NCI-H2171 treated with DMSO at 0.1 percent for 48 hours (cell line): ENCODE measurements at places on chromosomes 7 and 10.

GRCh38 chr7:31919678-31920369, 150.4 kb downstream of the PDE1C start:
- no peak for DNase-seq

DNA sequence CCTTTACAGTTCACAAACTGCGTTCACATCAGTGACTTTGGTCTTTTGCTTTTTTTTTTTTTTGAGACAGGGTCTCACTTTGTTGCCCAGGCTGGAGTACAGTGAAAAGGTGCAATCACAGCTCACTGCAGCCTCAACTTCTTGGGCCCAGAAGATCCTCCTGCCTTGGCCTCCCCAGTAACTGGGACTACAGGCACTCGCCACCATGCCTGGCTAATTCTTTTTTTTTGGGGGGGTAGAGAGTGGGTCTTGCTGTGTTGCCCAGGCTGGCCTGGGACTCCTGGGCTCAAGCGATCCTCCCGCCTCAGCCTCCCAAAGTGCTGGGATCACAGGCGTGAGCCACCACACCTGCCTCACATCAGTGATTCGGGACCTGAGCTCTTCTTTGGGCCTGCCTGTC, 35.7 kb upstream of the UNCX start:
- DNase-seq, result no peak

DNA sequence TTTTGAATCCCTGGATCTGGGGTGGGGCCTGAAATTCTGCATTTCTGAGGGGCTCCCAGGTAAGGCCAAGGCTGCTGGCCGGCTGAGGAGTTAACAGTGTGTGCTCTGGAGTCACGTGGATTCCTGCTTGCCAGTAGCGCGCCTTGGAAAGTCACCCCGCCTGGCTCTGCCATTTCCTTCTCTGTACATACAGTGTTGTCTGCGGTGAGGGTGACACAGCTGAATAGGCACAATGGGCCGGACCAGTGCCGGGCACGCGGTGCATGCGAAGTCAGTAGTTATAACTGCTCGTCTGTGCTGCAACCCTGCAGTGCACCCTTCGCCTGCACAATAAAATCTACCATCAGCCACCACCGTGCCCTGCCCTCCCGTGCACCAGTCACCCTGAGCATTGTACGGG, 68.0 kb upstream of the EEPD1 start:
- no peak for DNase-seq

DNA sequence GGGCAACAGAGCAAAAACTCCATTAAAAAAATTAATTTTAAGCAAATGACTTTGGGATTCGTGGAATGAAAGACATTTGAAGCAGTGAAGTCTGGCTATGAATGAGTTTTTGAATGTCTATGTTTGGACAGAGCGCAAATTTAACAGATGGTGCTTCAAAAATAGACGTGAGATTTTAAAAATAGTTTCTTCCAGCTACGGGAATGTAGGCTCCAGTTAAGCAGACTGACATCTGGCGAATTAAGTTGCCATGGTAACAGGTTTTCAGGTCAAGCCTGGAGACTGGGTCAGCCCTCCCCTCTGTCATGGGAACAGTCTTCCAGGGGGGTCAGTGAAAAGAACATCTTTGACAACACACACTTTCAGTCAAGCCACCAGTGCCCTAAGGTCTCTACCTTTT, 62.0 kb downstream of the MYOF start:
- DNase-seq, result peak; percentile 76

DNA sequence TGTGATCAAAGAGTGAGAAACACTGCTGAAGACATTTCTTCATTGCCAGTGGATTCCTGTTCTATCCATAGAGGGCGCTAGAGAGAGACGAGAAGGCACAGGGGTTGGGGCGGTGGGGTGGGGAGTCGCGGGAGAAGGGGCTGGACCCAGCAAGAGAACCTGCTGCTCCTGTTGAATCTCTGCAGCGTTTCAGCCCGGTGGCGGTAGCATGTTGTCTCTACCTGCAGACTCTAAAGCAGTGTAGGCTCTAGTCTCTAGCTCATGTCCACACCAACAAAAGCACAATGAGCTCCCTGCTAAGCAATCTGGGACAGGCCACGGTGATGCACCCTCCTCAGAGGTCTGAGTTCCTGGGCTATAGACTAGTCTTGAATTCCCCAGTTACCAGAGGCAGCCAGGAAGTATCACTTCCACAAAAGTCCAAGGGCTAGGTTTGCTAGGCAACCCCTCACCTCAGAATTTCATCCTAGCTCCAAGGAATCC, 167.7 kb downstream of the DGKB start:
- no peak for DNase-seq

DNA sequence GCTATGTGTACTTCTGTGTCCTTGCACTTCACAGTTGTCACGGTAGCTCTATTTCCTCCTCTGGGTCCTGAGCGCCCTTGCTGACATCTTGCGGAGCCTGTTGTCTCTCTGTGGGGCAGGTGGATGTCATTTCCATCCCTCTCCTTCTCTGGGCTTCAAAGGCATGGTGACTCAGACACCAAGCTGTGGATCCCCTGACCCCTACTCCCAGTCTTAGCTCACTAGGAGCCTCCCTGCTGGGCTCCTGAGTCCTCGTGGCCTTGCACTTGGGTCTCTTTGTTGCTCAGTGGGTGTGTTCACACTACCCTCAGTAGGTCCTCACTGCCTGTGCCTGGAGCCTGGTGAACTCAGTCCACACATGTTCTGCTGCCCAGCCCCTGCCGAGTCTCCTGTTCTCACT, 100.3 kb upstream of the PAX2 start:
- DNase-seq, result no peak

DNA sequence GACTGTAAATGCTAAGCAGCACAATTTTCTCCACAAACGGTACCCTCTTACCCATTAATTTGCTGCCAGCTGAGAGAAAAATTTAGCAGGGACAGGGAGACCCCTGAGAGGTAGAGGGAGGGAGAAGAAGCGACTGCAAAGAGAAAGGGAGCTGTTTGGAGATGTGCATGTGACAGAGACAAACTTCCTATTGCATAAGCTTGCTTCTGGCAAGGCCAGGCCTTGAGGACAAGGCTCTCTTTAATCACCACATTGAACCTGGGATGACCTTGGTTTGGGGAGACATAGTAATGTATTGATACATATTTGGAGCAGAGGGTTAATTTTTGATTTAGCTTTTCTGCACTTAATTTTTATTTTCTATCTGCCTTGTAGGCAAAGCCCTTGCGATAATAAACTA, 31.1 kb upstream of the HIBADH start:
- DNase-seq, result no peak

DNA sequence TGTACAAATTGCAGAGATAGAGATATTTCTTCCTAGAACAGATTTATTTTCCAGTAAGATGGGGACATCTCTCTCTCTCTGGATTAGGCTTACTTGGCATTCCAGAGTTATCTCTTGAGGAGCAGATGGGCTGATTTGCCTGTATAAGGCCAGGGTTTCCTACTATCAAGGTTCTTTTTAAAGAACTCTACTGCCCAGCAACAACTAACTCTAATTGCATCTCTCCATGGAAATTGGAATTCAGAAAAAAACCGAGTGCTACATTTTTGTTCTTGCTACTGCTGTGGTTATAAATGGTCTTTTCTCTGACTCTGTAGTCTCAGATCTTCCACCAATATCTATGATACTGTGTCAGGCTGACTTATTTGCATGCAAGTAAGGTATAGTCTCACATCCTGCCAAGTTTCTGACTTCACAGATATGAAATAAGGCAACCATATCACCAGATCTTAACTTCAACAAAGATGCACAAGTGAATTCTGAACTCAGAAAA, 161.1 kb downstream of the CRPPA start:
- no peak for DNase-seq

DNA sequence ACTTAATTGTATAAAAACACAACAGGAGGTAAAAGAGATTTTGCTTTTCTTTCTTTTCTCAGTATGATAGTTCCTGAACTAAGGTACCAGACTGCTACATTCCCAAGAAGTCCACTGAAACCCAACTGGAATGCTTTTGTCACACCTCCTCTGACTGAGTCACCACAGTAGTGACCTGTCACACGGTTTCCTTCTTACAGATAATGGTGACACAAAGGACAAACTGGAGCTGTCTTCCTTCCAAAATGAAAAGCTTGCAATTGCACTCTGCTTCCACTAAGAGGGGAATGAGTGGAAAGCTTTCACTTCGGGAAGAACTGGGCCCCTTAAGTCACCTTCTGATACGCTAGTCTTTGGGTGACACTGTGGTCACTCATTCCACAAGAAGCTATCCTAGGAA, 122.2 kb downstream of the KMT2E start:
- DNase-seq, result no peak

GRCh38 chr7:127154958-127155357, 97.8 kb downstream of the GRM8 start:
- DNase-seq, result no peak

DNA sequence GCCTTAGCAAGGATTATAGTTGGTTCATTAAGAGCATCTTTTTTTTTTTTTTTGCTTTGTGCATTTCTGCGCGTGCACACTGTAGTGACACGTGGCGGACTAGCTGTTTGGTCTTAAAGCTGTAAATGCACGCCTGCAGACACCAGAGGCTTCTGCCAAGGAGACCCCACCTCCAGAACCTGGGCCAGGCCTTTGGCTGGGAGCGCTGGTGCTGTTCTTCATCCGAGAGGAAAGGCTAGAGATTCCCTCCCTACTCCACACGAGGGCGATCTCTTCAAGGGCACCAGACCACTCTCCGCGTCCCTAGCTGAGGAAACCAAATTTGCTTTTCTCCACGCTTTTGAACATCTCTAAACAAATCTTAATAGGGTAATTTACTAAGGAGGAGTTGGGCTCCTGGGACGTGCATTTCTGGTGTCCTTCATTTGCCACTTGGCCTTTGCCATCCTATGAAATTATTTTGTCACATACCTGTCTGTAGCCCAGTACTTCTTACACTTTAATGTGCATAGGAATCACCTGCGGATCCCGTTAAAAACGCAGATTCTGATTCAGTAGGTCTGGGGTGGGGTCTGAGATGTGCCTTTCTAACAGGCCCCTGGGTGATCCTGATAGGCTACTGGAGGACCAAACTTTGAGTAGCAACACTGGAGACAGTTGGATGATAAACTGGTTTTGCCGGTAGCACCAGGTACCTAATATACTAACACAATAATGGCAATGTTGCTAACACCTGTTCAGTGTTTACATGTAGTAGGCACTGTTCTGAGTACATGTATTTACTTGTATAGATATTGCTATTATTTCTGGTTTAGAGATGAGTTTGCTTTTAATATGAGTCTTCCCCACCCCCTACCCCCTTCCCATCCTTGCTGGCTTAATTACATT, 1.3 kb upstream of the SLC26A5 start:
- DNase-seq, result peak; percentile 76
